Germinal center (tissue), 1 donor: ENCODE measurements at places on chromosomes 11 and 22.

DNA sequence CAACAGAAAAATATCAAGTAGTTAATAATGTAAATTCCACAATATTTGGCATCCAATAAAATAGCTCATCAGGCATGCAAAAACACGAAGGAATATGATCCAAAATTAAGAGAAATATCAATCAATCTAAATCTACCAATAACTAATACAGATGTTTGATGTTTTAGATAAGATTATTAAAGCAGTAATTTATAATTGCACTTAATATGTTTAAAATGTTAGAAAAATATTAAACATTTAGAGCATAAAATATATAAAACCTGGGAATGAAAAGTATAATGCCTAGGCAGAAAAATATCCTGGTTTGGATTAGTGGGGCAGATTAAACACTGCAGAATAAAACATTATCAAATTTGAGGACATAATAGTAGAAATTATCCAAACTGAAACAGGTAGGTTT is 879.9 kb downstream of the FAM181B start:
- no peak for DNase-seq

DNA sequence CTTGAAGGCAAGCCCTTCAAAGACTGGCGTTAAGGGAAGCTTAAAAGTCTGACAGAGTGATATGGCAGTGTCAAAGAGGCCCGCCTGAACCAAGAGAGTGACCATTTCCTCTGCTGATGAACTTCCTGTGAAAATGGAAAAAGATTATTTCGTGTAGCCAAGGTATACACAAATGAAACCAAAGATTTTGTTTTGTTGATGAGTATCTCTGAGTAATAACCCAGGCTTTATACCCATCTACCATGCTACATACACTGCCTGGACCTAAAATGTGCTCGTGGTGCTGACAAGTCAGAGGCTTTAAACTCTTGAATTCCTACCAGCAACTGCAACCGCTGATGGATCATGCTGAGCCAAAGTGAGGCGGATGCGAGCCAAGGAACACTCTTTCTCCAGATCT is 21.0 kb upstream of the FNBP4 start:
- no peak for DNase-seq

DNA sequence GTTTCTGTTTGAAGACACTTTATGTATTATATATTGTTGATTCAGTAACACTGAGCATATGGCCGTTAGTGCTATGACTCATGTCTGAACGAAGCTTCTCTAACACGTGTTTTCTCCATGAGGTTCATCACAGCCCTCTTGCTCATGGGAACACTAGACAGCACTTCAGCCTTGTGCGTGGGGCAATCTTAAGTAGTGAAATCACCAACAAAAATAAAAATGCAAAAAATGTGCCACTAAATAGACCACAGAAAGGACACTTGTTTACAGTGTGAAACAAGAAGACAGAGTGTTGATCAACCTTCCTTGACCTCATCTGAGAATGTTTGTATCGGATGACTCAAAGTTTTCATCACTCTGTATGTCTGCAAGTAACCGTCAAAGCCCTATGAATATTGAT is 94.5 kb downstream of the FDX1 start:
- DNase-seq = no peak

DNA sequence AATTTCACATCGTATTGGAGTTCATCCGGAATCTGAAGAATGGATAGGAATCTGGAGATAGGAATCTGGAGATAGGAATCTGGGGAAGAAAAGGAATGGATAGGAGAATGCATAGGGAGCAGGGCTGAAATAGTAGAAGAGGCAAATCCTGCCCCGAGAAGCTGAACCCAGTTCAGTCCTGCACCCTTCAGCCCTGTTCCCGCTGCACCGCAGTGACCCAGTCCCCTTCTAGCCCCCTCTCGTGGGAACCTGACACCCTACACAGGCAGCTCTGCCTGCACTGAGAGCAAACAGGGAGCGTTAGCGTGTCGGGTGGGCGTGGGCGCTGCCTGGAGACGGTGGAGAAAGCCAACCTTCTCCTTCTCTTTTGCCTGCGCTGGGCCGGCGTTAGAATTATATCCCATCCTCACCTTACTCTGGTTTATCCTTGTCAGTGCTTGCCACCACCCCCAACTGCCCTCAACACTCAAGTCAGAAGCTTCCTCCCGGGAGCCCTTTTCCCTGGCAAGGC is 1.0 kb upstream of the CCKBR start:
- DNase-seq = no peak

DNA sequence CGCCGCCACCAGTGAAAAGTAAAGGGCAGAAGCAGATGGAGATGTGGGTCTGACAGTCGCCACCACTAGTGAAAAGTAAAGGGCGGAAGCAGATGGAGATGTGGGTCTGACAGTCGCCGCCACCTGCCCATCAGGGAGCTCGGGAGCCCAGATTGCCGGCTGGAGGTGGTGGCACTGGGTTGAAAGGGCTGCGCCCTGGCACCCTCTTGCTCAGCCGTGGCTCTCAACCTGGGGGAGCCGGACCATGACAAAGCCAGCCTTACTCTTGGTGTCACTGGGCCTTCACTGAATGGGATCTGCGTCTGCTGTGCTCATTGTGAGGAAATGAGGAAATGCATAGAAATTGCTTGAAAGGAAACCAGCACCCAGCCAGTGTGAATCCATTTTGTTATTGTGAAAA is 36.3 kb downstream of the AP2A2 start:
- DNase-seq = no peak

- DNase-seq = no peak
These were observed 213.7 kb downstream of the BARX2 start for GRCh38 chr11:129589190-129589860.

- DNase-seq = no peak
These were observed 6.9 kb downstream of the IL18BP start for GRCh38 chr11:72005347-72006260.
